Renal cortical epithelial cell (primary cell): ENCODE measurements at places on chromosomes 4 and X. TPM values are rescaled to one million over a fixed set of nuclear protein-coding genes. Genes with fewer than 3 reads are reported as not detected.

GRCh38 chrX:66024092-66024467 is 15.8 kb downstream of the VSIG4 start:
- no peak for DNase-seq

DNA sequence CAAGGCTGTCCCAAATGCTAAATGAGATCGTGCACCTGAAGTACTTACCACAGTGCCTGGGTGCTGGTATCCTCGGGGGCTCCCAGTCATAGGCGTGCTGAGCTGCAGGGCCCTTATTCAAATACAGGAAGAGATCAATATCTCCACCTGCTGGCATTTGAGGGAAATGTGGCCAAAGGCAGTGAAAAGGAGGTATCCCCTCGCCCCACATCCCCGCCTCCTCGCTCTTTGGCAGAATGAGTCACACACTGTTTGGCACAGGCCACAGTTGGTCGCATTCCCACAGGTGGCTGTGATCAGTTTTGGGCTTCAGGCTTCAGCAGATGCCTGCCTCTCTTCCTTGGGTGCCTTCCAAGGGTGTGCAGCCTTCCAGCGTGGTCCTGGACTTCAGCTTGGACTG is 28.4 kb downstream of the ZNF185 start:
- peak; percentile 74 for DNase-seq

The ABCG2 gene
- total RNA-seq: 0.55 and 3.1 TPM in 2 replicates

DNA sequence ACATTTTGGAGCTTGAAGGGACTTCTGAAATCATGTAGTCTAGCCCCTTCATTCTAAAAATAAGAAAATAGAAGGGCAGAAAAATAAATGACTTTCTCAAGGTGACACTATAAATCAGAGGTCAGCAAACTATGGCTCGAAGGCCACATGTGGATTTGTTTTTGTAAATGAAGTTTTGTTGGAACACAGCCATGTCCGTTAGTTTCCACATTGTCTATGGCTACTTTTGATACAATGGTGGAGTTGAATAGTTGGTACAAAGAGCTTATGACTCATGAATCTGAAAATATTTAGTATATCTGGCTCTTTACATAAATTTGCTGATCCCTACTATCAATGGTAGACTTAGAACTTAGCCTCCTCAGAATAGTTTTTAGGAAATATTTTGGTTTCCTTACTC is 302.4 kb upstream of the PRPS2 start:
- no peak for DNase-seq

- no peak for DNase-seq
Measured at GRCh38 chr4:22482250-22483127, 33.4 kb downstream of the ADGRA3 start.

GRCh38 chrX:133414406-133415275 is 648 bp downstream of the GPC4 start:
- no peak for DNase-seq

GRCh38 chr4:1720163-1720983 is 750 bp downstream of the TMEM129 start:
- DNase-seq: no peak

The NAP1L2 gene
- 2.1 and 2.6 TPM in 2 replicates for total RNA-seq

GRCh38 chr4:118318931-118319330 is 33.9 kb downstream of the PRSS12 start:
- peak; percentile 20 for DNase-seq

The H2BW2 gene
- total RNA-seq: not detected in 2 replicates

GRCh38 chr4:147571036-147571770 is 46.0 kb upstream of the TMEM184C start:
- DNase-seq: no peak

The ZNF718 gene
- total RNA-seq: 3.6 and 7.1 TPM in 2 replicates

DNA sequence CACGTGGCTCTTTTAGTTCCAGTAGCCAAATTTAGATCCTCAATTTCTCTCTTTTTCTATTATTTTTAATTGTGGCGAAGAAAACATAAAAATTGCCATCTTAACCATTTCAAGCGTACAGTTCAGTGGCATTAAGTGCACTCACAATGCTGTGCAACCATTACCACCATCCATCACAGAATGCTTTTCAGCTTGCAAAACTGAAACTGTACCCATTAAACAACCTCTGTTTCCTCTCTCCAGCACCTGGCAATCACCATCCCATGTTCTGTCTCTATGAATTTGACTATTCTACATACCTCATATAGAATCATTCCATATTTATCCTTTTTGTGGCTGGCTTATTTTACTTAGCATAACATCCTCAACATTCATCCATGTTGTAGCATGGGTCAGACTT is 74.9 kb downstream of the METTL14 start:
- DNase-seq: no peak

GRCh38 chr4:48195374-48195773 is 61.3 kb upstream of the TXK start:
- DNase-seq: peak; percentile 91

DNA sequence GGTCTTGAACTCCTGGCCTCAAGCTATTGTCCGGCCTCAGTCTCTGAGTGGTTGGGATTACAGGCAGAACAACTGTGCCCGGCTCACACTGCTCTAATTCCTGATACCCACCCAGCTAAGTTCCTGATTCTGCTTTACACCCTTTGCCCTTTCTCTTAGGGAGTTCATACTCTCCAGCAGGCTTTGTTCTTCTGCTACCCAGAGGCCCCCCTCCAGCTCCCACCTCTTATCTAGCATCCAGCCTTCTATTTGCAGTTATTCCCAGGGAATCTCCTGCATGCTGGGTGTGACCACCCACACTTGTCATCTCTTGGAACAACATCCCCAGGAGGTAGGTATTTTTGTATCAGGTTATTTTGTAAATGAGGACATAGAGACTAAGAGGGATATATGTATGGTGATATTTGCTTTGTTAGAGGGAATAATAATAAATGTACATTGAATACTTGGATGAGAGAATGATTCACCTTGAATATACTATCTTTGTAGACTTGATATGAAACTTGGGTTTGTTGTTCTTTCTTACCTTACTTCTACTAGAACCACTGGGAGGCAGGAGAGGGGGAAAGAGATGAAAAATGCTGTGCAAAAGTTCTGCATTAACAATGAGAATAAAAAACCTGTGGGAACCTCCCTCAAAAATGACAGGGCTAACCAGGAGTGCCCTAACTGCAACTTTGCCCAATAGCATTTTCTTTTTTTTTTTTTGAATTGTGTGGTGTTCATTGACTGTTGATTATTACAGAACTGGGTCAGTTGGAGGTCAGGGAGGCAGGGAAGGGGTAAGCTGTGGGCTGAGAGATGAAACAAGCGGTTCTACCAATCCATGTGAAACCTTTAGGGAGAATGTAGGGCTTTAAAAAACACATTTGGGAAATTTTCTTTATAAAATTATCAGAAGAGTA is 157.4 kb downstream of the SPRY1 start:
- peak; percentile 83 for DNase-seq

The VCX3B gene
- not detected in 2 replicates for total RNA-seq

The CFAP47 gene
- 0.35 and 1.6 TPM in 2 replicates for total RNA-seq

- DNase-seq: no peak
Measured at GRCh38 chr4:169625886-169626285, 5.5 kb downstream of the CLCN3 start.

DNA sequence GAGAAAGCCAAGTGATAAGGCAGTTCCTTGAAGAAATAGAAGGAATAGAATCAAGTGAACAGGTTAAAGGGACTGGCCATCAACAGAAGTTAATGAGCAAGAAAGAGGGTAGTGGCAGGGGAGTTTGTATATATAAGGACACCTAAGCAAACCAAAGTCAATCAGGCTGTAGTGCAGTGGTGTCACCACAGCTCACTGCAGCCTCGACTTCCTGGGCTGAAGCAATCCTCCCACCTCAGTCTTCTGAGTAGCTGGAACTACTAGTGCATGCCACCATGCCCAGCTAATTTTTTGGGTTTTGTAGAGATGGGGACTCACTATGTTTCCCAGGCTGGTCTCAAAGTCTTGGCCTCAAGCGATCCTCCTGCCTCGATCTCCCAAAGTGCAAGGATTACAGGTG is 15.9 kb downstream of the ACOT9 start:
- DNase-seq: no peak

DNA sequence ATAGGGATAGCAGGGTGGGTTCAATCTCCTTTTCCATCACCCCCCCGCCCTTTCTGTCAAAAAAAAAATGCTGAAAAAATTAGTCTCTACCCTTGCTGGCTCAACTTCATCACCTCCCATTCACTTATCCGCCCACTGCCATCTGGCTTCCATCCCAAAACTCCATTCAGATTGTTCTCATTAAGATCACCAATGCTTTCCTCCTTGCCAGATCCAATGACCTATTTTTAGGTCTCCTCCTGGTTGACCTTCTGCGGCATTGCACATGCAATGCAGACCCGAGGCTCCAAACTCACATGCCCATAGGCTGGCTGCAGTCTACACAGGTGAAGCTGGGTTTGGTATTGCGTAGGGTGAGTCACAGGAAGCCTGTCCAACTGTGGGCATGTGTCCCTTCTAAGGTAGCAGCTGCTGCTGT is 21.1 kb upstream of the STIM2 start:
- DNase-seq: no peak

The BANK1 gene
- total RNA-seq: 1.0 and 1.9 TPM in 2 replicates

The SPANXN3 gene
- total RNA-seq: 1.2 TPM in 1 of 2 replicates, not detected in the other
